Upper lobe of left lung (tissue), 6 donors: ENCODE measurements at places on chromosomes 2 and 18. TPM values are rescaled to one million over a fixed set of nuclear protein-coding genes. Genes with fewer than 3 reads are reported as not detected.
A peak's percentile ranks its signal among the peaks of the same experiment; 100 is the strongest.

DNA sequence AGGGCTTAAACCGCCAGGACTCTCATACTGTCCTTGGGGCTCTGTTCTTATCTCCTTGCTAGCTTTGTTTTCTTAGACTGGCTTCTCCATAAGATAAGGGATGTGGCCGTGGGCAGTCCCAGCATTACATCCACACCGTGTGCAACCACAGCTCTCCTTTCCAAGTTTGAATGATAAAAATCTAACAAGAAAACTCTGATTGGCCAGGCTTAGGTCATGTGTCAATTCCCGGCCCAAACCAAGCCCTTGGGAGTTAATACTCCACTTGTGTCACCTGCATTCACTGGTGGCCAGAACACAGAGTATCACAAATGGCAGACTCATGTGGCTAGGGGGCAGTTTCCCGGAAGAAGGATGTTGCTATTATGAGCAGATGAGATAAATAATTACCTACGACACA lies 43.2 kb upstream of the KDM3A start:
- no peaks in the 10 kb centered on the region for H3K27me3 ChIP-seq
- no peaks in the 10 kb centered on the region for H3K36me3 ChIP-seq

- no peak overlapping the region for H3K27ac ChIP-seq
- no peak for DNase-seq
- H3K4me1 ChIP-seq = peaks cover 7% of the 10 kb centered on the region
Observed at GRCh38 chr2:230012267-230012884, 56.3 kb downstream of the SLC16A14 start.

DNA sequence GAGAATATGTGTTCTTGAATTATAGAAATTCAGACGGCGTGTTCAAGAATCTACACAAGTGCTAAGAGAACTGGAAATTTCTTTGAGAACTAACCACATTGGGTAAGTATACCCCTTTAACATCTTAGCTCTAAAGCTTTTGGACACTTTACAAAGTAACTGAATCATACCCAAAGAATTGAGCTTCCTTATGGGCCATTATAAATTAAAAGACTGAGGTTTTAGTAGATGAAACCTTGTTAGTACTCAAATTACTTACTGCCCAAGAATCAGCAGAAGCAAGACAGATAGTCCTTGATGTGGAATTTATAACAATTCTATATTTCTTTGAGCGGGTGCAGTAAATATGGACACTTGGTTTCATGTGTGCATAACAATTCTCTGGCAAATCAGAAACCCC lies 168.3 kb downstream of the PRPF40A start:
- no peak for DNase-seq
- H3K4me1 ChIP-seq = peaks cover 13% of the 10 kb centered on the region
- H3K27me3 ChIP-seq = no peaks in the 10 kb centered on the region

GRCh38 chr18:12886498-12887126 lies 2.6 kb upstream of the PTPN2 start:
- H3K27me3 ChIP-seq = no peaks in the 10 kb centered on the region
- no peak overlapping the region for H3K27ac ChIP-seq
- H3K4me3 ChIP-seq = no peak overlapping the region
- peaks cover 19% of the 10 kb centered on the region for H3K4me1 ChIP-seq

DNA sequence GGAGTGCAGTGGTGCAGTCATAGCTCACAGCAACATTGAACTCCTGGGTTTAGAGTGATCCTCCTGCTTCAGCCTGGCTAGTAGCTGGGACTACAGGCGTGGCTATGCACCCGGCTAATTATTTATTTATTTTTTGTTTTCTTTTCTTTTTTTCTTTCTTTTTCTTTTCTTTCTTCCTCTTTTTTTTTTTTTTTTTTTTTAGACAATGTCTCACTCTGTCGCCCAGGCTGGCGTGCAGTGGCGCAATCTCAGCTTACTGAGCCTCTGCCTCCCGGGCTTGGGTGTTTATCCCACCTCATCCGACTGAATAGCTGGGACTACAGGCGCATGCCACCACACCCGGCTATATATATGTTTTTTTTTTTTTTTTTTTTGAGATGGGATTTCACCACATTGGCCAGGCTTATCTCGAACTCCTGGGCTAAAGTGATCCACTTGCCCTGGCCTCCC lies 1.4 kb upstream of the ANXA4 start:
- peak overlapping the region; percentile 97 for H3K27ac ChIP-seq
- H3K4me1 ChIP-seq = peaks cover 21% of the 10 kb centered on the region
- H3K36me3 ChIP-seq = no peaks in the 10 kb centered on the region
- H3K4me3 ChIP-seq = peak overlapping the region; percentile 60
- H3K27me3 ChIP-seq = no peaks in the 10 kb centered on the region
- peak; percentile 56 for DNase-seq

DNA sequence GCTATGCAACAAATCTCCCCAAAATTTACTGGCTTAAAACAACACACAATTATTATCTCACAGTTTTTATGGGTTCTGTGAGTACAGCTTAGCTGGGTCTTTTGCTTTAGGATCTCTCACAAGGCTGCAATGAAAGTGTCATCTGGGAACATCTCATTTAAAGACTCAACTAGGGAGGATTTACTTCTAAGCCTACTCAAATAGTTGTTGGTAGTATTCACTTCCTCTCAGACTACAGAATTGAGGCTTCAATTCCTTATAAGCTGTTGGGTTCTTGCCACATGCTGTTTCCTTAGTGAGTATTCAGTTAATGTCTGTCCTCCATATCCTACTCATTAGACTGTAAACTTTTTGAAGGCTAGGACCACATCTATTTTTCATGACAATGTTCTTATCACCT lies 72.3 kb downstream of the MDH1 start:
- no peak overlapping the region for H3K4me3 ChIP-seq
- no peaks in the 10 kb centered on the region for H3K27me3 ChIP-seq
- H3K4me1 ChIP-seq = no peaks in the 10 kb centered on the region
- no peaks in the 10 kb centered on the region for H3K36me3 ChIP-seq
- no peak overlapping the region for H3K27ac ChIP-seq

DNA sequence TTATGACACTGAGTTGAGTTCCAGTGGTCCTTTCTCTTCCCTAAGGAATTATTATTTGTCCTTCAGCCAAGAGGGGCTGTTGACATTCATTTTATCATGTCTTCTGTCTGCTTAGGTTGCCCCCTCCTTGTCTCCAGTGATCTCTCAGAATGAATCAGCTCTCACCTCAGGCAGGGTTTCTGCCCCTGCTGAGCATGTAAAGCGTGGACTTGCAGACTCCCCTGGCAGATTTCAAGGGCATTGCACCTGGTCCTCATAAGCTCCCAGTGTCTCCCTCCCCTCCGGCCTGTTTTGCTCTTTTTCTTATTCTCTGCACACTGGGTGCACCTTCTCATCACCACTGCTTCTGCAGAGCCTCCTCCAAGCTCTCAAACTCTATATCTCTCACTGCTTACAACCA lies 188.4 kb downstream of the KCNS3 start:
- H3K27ac ChIP-seq = no peak overlapping the region
- no peaks in the 10 kb centered on the region for H3K27me3 ChIP-seq
- H3K36me3 ChIP-seq = no peaks in the 10 kb centered on the region
- no peak for DNase-seq
- H3K4me3 ChIP-seq = no peak overlapping the region

DNA sequence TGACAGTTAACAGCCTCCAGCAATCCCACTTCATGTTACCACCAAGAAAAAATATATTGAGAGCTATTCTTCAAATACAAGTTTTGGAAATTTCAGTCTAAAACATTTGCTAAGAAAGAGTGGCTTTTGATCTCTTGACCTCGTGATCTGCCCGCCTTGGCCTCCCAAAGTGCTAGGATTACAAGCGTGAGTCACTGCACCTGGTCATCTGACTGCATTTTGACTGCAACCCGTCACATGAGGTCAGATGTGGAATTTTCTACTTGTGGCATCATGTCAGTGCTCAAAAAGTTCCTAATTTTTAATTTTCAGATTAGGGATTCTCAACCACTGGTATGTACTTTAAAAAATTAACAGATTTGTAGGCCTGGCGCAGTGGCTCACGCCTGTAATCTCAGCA lies 9.1 kb upstream of the CLK1 start:
- DNase-seq = no peak
- peaks cover 68% of the 10 kb centered on the region for H3K36me3 ChIP-seq
- H3K4me1 ChIP-seq = peaks cover 6% of the 10 kb centered on the region
- H3K27me3 ChIP-seq = no peaks in the 10 kb centered on the region

DNA sequence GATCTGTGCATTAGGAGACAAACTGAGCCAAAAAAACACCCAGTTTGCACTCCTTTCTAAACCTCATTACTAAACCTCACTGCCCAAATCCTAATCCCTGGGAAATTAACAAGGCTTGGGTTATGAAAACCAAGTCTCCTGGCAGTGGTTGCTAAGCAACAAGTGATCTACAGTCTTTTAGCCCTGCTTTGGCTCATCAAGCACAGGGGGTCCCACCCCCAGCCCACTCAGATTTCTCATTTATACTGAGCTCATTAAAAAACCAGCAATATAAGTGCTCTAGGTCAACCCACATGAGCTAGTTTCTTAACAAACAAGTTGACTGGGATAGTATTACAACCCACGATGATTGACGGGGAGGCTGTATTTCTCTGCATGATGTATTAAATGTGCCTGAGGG lies 18.4 kb downstream of the DNER start:
- H3K27ac ChIP-seq = no peak overlapping the region
- no peaks in the 10 kb centered on the region for H3K27me3 ChIP-seq
- H3K4me3 ChIP-seq = no peak overlapping the region
- no peaks in the 10 kb centered on the region for H3K4me1 ChIP-seq
- no peak for DNase-seq

DNA sequence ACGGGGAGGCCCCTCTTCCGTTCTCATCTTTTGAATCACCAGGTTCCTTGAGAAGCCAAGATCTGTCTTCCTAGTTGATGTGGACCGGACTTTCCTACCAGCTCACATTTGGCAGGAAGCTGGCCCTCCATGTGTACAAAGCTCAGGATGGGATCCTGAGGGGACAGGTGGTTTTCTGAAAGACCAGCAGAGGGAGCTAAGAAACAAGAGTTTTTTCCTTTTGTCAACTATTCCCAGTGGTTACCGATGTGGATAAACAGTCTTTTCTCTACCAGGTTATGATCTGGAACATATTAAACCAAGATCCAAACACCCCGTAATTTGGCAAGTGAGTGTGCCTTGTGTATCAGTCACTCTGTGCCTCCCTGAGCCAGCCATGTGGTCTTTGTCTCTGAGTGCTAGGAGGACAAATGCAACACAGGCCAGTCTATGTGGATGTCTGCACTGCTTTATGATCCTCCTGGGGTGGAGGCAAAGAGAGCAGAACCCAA lies 25.1 kb upstream of the ARHGAP25 start:
- H3K36me3 ChIP-seq = no peaks in the 10 kb centered on the region
- no peak overlapping the region for H3K4me3 ChIP-seq
- no peak for DNase-seq
- H3K4me1 ChIP-seq = peaks cover 5% of the 10 kb centered on the region
- no peaks in the 10 kb centered on the region for H3K27me3 ChIP-seq

GRCh38 chr2:27322301-27322765 lies 564 bp downstream of the MPV17 start:
- peak overlapping the region; percentile 93 for H3K27ac ChIP-seq
- DNase-seq = peak; percentile 45
- peaks cover 24% of the 10 kb centered on the region for H3K4me1 ChIP-seq

DNA sequence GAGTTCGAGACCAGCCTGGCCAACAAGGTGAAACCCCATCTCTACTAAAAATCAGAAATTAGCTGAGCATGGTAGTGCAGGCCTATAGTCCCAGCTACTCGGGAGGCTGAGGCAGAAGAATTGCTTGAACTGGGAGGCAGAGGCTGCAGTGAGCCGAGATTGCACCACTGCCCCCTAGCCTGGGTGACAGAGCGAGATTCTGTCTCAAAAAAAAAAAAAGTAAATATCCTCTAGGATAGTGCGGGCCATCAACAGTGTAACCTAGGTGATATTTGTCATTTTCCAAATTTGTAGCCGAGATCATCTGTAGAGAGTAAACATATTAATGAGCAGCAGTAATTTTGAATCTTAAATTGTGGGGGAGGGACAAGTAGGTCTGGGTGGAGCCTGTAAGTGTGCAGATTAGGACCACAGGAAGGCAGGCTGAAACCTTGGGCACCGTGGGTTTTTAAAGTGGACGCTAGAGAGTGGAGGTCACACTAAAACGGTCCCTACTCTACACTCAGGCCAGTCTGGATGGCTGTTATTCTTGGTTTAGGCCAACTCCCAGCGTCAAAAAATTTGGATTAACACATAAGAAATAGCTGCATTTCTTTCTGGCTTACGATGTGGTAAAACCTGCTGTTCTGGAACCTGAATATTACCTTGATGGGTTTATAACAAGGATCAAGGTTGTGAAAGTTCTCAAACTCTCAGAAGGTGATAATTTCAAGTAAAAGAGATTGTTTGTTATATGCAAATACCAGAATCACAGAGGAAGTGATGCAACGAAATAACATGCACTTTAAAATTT lies 22.7 kb upstream of the TET3 start:
- peaks cover 27% of the 10 kb centered on the region for H3K36me3 ChIP-seq
- no peak for DNase-seq
- H3K27me3 ChIP-seq = no peaks in the 10 kb centered on the region
- H3K4me1 ChIP-seq = no peaks in the 10 kb centered on the region

- peak overlapping the region; percentile 96 for H3K27ac ChIP-seq
- H3K36me3 ChIP-seq = no peaks in the 10 kb centered on the region
- peak overlapping the region; percentile 64 for H3K4me3 ChIP-seq
- H3K27me3 ChIP-seq = no peaks in the 10 kb centered on the region
- peaks cover 52% of the 10 kb centered on the region for H3K4me1 ChIP-seq
- DNase-seq = peak; percentile 59
Observed at GRCh38 chr2:237474442-237474911, 12.6 kb upstream of the MLPH start.

GRCh38 chr18:28771849-28772248 lies 594.9 kb upstream of the CDH2 start:
- H3K27me3 ChIP-seq = no peaks in the 10 kb centered on the region
- no peak overlapping the region for H3K27ac ChIP-seq
- no peak overlapping the region for H3K4me3 ChIP-seq
- no peaks in the 10 kb centered on the region for H3K4me1 ChIP-seq
- no peaks in the 10 kb centered on the region for H3K36me3 ChIP-seq

- no peaks in the 10 kb centered on the region for H3K27me3 ChIP-seq
- H3K4me3 ChIP-seq = no peak overlapping the region
- no peak overlapping the region for H3K27ac ChIP-seq
- peaks cover 12% of the 10 kb centered on the region for H3K4me1 ChIP-seq
- no peaks in the 10 kb centered on the region for H3K36me3 ChIP-seq
Observed at GRCh38 chr2:46487667-46488335, 8.4 kb downstream of the TMEM247 start.

GRCh38 chr2:97998431-97999005 lies 2.8 kb upstream of the TMEM131 start:
- H3K4me3 ChIP-seq = no peak overlapping the region
- H3K36me3 ChIP-seq = no peaks in the 10 kb centered on the region
- no peak overlapping the region for H3K27ac ChIP-seq
- peaks cover 18% of the 10 kb centered on the region for H3K4me1 ChIP-seq
- no peaks in the 10 kb centered on the region for H3K27me3 ChIP-seq

- DNase-seq = no peak
- H3K4me1 ChIP-seq = no peaks in the 10 kb centered on the region
- no peaks in the 10 kb centered on the region for H3K36me3 ChIP-seq
- no peak overlapping the region for H3K27ac ChIP-seq
- H3K4me3 ChIP-seq = no peak overlapping the region
Observed at GRCh38 chr18:11831921-11832320, 19.3 kb upstream of the CHMP1B start.

DSG4 gene
- not detected for total RNA-seq

CYP26B1 gene
- total RNA-seq = 4.6 TPM

MARCHF4 gene
- total RNA-seq = 0.06 TPM

APCDD1 gene
- total RNA-seq = 29.3 TPM

TXNDC2 gene
- 0.49 TPM for total RNA-seq

RNF152 gene
- 14.6 TPM for total RNA-seq

CHRNG gene
- not detected for total RNA-seq

TMEM18 gene
- total RNA-seq = 15.0 TPM

SPATA3 gene
- not detected for total RNA-seq

CTAGE1 gene
- total RNA-seq = not detected

PSTPIP2 gene
- total RNA-seq = 9.9 TPM
